AG09309 (cell line): ENCODE measurements at places on chromosomes 2 and 18.

- no peak for DNase-seq
Observed at GRCh38 chr2:142849820-142850219, 27.6 kb upstream of the KYNU start.

GRCh38 chr2:38336621-38337020 is 40.5 kb downstream of the ATL2 start:
- DNase-seq, result no peak

- DNase-seq, result no peak
Observed at GRCh38 chr2:201452058-201452921, 750 bp downstream of the STRADB start.

DNA sequence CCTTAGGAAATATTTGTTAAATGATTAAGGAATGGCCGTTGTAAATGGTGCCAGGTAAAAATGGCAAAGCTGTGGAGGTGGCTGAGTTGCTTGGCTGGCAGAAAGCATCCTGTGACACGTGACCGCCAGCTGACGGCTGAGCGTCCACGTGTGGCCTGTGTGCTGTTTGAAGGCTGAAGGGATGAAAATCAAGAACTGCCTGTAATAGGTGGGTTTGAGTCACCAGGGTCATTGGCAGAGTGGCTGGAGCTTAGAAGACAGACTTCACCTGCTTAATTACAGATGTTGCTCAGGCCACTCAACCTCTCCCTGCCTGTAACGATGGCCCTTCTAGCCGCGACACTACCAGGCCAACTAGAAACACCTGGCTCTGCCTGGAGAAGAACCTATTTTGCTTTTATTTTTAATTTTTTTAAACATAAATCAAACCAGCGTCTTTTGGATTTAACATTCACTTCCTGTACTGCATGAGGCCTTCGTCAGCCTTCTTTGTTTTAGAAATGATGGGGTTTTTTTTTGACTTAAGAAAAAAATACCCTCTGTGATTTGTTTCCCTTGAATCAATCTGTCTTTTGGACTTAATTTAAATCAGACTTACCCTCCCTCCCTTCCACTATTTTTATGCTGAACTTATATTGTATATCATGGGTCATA is 206.5 kb downstream of the PRKCE start:
- no peak for DNase-seq
